OCI-LY7 (cell line): ENCODE measurements at places on chromosomes 6 and 20.

GRCh38 chr6:7554533-7555275 lies 13.2 kb downstream of the DSP start:
- DNase-seq: no peak

GRCh38 chr6:55047451-55048044 lies 126.8 kb upstream of the HCRTR2 start:
- no peak for DNase-seq

- DNase-seq: no peak
Measured at GRCh38 chr6:19035461-19036195, 648.5 kb downstream of the RNF144B start.

GRCh38 chr6:129889580-129889979 lies 28.5 kb upstream of the TMEM244 start:
- DNase-seq: no peak

DNA sequence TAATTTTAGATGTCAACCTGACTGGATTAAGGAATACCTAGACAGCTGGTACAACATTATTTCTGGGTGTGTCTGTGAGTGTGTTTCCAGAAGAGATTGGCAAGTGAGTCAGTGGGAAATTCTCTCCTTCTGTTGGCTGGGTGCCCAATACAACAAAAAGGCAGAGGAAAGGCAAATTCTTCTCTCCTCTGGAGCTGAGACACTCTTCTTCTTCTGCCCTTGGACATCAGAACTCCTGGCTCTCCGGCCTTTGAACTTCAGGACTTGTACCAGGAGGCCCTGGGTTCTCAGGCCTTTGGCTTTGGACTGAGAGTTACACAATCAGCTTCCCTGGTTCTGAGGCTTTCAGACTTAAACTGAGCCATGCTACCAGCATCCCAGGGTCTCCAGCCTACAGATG lies 7.8 kb upstream of the BTN3A1 start:
- no peak for DNase-seq

DNA sequence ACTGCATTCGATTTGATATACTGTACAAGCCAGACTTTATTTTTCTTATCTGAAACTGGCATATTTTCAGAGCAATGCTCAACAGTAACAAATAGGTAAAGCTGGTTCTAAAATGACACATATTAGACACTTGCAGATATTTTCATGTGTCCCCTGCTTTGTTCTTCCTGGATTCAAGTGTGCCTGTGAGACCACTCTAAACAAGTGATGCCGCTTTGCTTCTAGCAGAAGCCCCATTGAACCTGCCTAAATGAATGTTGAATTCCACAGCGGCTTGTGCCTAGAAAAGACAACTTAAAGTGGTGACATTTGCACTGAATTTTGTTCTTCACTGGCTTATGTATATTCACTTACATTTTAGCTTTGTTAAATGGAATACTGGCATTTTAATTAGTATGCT lies 115.7 kb downstream of the AKAP7 start:
- DNase-seq: no peak

- no peak for DNase-seq
Measured at GRCh38 chr6:131764350-131764749, 43.5 kb upstream of the ENPP1 start.

GRCh38 chr6:17971128-17972073 lies 16.0 kb downstream of the KIF13A start:
- DNase-seq: no peak

- DNase-seq: no peak
Measured at GRCh38 chr6:22467645-22468044, 101.7 kb upstream of the HDGFL1 start.

DNA sequence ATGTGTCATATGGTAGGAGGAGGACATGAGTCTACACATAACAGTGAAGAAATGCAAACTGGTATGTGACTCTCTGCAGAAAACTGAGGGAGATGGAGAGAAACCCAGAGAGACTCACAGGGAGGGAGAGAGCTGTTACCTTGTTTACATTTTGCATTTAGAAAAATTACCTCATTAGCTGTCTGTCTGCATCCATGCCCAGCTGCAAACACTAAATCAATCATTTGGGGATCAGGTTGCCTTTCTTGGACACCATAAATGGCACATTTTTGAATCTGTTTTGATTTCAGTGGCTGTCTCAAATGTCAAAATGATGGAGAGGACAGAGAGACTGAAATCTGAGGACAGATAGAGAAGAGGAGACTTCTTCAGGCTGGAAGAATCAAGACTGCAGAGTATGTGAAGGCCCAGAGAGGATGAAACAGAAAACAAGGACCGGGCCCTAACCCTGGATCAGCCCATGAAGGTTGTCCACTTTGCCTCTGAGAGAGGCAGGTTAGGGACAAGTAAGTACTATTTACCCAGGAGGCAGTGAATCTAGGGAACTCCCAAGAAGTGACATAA lies 92.2 kb downstream of the UNC5CL start:
- DNase-seq: no peak

DNA sequence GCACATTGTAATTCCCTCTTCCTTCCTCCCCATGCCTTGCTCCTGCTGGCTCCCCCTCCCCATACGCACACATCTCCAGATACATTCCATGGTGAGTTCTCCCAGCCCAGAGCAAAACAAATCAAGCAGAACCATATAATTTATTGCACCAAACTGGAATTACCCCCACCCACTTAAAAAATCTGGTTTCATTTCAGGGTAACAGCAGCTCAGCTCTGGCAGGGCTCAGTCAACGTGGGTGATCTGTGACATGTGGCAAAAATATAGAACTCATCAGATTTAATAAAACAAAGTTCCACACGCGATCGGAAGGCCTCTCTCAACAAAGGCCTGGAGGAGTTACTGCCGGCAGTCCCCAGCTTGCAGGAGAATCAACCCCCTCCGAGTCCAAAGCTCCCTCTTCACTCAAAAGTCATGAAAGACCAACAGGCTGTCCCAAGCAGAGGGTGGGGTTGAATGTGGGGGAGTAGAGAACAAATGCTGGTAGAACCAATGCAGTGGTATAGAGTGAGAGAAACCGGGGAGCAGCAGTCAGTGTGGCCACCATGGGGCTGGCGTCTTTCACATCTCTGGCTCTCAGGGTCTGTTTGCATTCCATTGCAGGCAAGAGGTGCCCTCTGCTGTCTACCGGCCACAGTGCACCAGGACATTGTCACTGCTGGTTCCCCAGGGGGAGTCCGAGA lies 323.3 kb upstream of the NT5E start:
- peak; percentile 8 for DNase-seq

DNA sequence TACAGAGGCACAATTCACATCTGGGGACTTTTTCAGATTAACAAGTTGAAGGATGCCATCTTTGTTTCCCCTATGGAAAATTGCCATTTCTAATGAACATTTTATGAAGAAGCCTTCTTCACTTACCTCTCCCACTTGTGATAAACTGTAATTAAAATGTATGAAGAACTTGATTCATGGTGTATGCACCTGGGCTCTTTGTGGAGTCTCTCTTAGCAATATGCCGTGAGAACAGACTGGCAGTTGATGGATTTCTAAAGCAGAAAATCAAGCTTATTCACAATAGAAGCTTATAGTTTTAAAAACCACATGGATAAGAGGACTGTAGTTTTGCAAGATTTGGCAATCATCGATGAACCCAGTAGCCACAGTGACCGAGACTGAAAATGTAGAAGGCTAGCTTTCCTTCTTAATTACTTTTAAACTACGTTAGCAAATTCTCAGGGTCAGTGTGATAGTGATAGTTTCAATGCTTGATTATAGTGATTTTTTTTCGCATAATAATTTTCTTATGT lies 270.6 kb downstream of the PRL start:
- no peak for DNase-seq

- DNase-seq: no peak
Measured at GRCh38 chr6:34584694-34585093, 28.6 kb upstream of the SPDEF start.

GRCh38 chr6:139166956-139167313 lies 32.1 kb downstream of the HECA start:
- no peak for DNase-seq

DNA sequence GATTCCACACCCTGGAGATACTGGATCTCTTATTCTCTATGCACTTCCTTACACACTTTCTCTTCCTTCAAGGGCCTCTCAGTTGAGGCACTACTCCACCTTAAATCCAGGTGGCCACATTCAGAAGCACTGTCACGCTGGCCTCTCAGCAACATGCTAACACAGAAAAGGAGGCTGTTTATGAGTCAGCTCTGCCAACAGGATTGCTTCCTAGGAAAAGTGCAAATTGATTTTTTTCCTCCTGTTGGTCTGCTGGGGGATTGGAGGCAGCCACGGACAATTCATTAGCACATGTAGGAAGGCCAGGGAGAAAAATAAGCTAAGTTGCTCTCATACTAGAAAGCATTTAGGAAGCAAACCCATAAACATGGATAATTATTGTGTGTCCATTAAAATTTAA lies 20.9 kb downstream of the LY86 start:
- no peak for DNase-seq

DNA sequence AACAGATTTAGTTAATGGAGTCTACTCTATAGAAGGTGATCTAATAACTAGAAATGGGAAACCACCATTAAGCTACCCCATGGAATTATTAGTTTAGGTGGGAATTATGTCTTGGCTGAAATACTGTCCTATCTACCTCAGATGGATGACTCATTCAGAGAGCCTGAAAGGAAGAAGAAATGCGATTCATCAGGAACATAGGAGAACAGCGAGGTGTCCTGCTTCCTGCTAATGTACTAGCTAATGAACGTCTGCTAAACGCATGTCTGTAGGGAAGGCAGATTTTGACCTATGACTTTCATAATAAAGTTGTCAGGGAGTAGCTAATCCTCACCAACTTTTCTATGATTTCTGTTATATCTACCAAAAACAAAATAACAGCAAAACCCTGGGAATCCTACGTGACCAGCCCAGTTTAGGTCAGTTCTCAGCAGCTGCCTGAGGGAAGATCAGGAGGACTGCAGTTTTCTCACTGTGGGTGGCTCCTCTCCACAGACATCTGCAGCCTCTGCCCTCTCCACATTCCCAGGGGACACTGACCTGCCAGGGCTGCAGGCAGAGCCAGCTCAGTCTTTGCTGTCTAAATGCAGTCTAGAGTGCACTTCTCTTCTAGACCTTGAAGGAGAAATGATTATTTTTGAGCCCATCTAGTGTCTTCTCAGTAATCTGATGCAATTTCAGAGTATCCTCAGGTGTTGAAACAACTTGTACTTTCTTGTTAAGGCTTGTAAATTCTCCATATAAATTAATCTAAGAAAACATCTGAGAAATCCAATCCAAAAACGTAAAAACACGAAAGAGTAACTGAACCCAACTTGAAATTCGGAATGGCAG lies 18.1 kb upstream of the SFT2D1 start:
- DNase-seq: no peak

GRCh38 chr20:53592992-53593465 lies 610 bp downstream of the ZNF217 start:
- DNase-seq: peak; percentile 51

DNA sequence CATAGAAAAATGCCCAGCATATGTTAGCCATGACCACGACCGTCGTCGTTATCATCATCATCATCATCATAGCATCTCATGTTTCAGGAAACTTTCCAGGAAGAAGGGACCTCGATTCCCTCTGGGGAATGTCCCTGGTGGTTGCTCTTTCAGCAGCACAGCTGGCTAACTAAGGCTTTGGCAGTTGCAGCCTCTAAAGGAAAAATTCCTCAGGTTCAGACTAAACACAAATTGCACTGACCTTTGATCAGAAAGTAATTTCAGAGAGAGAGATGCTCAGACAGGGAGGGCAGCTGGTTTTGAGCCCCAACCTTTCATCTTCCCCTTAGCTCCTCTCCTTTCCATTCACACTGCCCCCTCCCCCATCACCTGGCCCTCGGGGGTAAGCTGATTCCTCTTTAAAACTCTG lies 5.6 kb upstream of the CFB start:
- no peak for DNase-seq

DNA sequence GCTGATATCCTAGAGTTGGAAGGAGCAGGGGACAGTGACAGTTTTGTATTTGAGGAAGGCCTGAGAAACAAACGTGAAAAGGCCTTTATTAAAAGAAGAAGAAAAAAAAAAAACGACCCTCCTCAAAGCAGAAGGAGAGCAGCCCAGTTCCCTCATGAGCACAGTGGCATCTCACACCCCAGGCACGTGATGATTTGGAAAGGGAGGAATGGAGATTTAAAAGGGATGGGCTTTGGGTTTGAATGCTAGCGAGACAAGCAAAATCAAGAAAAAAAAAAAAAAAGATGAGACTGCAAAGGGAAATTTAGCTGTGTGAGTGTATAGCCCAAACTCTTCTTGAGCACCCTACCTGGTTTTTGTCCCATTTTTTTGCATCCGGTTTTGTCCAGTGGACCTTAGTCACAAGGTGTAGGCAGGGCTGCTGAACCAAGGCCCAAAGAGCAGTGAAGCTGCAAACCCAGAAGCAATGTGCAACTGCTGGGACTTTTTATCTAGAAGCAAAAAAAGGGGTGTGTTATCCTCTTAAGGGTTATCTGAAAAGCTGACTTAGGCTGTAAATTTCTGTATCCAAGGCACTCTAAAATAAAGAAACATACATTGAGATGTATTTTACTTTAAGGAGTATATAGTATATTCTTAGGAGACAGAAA lies 54.5 kb upstream of the RREB1 start:
- no peak for DNase-seq

- DNase-seq: no peak
Measured at GRCh38 chr6:16991981-16992629, 109.7 kb upstream of the STMND1 start.

DNA sequence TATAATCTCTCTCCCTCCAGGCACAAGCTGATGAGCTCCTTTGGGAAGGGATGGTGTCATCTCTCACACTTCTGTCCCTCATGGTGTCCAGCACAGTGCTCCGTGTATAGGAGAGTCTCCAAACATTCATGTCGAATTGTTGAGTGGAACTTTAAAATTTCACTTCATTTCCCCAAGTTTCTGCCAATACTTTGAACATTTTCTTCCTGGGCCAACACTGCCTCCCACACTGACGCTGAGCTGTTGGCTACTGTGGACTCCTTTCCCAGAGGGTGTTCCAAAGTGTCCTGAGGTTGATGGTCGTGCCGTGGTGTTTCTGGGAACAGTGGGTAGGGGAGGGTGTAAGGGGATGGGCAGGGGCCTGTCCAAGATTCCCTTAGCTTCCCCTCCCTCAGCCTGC lies 122.7 kb downstream of the TIAM2 start:
- DNase-seq: no peak

GRCh38 chr6:81762132-81762531 lies 9.7 kb upstream of the TENT5A start:
- no peak for DNase-seq

GRCh38 chr6:3841066-3841454 lies 8.1 kb upstream of the FAM50B start:
- no peak for DNase-seq

GRCh38 chr20:45293041-45294002 lies 13.3 kb upstream of the RBPJL start:
- no peak for DNase-seq
